ENCODE measurements at places on chromosomes 16 and 17.

GRCh38 chr17:33732116-33732515 lies 439.0 kb upstream of the ASIC2 start:
- DNase-seq: no peak

- no peak for DNase-seq
These were observed 88.7 kb downstream of the VMP1 start for GRCh38 chr17:59796138-59796537.

DNA sequence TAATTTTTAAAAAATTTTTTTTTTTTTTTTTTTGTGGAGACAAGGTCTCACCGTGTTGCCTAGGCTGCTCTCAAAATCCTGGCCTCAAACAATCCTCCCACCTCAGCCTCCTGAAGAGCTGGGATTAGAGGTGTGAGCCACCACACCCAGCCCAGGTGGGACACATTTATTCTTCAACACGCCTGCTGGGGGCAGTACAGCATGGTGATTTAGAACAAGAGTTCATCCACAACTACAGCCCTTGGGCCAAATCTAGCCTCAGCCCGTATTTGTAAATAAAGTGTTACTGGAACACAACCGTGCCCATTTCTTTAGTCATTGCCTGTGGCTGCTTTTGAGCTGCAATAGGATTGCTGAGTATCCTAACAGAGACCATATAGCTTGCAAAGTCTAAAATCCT lies 92.8 kb downstream of the KATNIP start:
- DNase-seq: no peak

DNA sequence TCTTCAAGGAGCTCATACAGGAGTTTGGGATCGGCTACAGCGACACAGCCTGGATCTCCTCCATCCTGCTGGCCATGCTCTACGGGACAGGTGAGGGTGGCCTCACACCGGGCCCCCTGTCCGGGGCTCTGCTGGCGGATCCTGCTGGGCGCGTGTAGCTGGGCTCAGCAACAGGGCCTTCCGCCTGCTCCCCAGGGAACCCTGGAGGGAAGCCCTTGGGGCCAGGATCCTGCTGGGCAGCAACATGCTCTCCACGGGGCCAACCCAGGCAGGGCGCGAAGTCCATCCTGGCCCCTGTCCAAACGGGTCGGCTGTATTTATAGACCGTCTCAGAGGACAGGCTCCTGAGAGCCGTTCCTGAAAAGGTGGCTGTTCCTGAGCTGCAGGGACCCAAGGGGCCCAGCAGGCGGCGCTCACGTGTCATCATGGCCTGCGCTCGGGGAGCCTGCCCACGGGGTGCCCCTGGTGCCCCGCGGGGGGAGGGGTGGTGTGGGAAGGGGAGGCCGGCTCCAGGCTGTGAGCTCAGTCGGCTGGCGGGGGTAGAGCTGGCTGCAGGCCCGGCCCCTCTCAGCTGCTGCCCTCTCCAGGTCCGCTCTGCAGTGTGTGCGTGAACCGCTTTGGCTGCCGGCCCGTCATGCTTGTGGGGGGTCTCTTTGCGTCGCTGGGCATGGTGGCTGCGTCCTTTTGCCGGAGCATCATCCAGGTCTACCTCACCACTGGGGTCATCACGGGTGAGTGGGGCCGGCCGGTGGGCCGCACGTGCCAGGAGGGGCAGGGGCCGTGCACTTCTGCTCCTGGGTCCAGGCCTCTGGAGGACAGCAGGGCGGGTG lies 7.5 kb downstream of the SLC16A3 start:
- no peak for DNase-seq

DNA sequence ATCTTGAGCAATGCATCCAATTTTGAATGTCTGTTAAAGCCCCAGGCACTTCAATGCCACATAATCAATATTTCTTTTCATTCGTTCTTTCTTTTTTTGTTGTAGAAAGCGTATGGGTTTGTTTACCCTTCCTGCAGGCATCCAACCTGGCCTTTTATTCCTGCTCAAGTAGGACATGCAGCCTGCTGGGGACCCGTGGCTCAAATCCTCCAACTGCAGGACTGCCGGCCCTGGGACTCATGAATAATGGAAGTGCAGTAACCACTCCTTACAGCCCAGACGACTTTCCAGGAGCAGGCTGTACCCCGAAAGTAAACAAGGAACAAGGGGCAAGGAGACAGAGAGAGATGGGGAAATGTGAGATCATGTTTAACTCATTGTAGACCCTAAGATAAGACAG lies 126.4 kb downstream of the SALL1 start:
- DNase-seq: no peak

- DNase-seq: no peak
These were observed 10.2 kb upstream of the FBF1 start for GRCh38 chr17:75950855-75951554.

DNA sequence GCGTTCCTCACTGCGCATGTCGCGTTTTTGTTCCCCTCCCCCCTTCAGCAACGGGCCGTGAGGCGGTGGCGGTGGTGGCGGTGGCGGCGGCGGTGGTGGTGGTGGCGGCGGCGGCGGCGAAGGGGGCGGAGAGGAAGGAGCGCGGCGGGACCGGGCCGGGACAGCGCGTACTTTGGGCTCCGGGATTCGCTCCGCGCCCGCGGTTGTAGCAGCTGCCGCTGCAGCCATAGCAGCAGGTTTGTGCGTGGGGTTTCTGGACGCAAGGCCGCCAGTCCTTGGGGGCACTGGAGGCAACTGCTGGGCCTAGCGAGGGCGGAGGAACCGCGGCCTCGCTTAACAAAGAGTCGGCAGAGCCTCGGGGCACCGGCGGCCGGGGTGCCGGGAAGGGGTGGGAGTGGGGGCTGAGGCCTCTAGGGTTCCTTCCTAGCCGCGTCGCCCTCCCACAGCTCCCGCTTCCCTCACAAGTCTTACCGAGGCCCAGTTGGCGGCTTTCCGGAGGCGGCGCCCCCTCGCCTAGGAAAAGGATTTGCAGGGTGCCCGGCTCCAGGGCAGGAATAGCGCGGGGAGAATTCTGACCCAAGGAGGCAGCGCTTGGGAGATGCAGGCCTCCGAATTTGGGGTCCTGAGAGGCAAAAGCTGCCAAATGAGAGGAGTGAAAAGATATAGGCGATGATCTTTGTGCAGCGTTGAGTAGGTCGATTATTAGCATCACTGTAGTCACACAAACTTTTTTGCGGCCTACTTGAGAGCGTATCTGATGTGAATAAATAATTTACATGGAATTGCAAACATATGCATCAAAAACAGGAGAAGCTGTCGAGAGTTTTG lies at the start of gene DDX42:
DDX42 (plus strand) TSS at position 30 of the 828 bp plus-strand sequence. CDS start 12,880 bp downstream, outside the sequence.
- DNase-seq: no peak

GRCh38 chr17:8412089-8412488 lies 14.5 kb upstream of the RNF222 start:
- DNase-seq: no peak

DNA sequence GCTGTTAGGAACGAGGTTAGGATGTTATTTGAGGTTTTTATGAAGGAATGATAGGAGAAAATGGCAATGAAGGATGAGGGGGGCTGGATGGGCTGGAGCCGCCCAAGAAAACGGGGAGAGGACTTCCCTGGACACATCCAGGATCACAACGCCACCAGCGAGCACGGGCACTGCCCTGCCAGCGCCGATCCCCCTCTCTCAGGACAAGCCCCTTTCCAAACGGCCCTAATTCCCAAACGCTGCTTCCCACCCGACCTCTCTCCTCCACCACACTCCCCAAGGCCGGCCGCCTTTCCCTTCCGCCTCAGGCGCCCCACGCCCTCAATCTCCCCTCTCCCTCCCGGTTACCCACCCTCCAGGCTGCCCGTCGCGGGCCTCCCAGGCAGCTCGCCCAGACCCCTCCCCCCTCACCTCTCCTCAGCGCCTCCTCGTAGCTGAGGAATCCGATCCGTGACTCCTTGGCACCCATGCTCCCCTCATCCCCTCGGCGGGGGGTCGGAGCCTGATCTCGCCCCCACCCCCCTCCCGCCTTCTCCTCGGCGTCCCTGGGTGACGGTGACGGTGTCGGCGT lies 377 bp downstream of the USP32 start:
- no peak for DNase-seq

DNA sequence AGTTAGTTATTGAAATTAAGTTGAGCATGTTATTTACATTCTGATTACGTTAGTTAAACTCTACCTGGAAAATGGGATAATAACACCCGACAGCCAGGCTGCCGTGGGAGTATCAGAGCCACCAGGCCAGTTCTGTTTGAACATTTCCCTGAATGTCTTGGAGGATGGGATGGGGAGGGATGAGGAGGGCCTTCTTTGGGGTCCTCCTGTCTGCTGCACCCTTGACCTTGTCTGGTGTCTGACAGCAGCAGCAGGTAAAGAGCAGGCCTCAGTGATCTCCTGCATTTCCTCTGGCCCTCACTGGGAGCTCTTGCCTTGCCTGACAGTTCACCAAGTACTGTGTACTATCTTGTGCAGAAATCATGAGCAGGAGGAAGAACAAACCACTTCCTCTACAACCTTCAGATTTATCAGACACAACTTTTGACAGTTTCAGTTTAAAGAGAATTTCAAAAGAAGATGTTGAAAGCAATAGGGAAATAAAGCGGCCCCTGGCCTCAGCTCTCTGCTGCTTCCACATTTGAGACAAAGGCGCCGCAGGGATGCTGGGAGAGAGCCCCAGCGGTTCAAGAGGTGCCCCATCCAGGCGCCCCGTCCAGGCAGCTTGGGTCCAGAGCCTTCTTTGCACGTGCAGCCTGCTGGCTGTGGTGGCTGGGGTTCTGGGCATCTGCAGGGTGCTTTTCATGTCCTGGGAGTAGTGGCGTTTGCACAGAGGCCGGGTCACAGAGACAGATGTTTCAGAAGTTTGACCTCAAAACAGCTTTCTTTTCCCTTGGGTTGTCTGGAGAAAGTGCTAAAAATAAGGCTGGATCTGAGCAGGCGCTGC lies 25.3 kb downstream of the CMIP start:
- no peak for DNase-seq

- DNase-seq: no peak
These were observed 3.0 kb downstream of the PDZD9 start for GRCh38 chr16:21997697-21998480.

DNA sequence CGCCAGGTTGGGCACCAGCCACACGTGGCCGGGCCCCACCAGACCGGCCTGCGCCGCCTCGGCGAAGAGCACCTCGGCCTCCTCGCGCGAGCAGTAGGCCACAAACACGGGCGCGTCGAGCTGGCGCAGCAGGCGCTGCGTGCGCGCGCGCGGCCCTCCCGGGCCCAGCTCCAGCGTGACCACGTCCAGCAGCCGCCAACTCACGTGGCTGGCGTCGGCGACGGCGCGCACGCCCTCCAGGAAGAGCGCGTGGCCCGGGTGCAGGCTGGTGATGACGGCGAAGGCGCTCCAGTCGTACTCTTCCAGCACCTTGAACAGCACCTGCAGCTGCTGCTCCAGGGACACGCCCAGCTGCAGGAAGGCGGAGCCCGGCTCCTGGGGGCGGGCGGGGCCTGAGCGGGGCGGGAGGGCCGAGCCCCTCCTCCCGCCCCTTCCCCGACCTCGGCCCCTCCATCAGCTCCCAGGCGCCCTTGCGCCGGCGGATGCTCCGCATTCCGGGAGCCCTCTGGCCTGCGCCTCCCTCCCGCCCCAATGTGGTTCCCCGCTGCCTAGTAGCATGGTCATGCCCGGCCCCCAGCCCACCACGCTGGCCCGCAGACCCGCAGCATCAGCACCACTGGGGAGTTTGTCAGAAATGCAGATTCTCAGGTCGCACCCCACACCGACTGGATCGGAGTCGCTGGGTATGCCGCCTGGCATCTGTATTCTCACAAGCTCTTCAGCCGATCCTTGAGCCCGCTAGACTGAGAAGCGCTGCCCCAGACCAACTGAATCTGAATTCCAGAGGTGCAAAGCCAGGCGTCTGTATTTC lies 7.2 kb downstream of the GRIN2C start:
- no peak for DNase-seq

- DNase-seq: no peak
These were observed 30.7 kb upstream of the SLC38A10 start for GRCh38 chr17:81325714-81326358.

GRCh38 chr17:6187836-6188235 lies 117.7 kb downstream of the WSCD1 start:
- peak; percentile 16 for DNase-seq

DNA sequence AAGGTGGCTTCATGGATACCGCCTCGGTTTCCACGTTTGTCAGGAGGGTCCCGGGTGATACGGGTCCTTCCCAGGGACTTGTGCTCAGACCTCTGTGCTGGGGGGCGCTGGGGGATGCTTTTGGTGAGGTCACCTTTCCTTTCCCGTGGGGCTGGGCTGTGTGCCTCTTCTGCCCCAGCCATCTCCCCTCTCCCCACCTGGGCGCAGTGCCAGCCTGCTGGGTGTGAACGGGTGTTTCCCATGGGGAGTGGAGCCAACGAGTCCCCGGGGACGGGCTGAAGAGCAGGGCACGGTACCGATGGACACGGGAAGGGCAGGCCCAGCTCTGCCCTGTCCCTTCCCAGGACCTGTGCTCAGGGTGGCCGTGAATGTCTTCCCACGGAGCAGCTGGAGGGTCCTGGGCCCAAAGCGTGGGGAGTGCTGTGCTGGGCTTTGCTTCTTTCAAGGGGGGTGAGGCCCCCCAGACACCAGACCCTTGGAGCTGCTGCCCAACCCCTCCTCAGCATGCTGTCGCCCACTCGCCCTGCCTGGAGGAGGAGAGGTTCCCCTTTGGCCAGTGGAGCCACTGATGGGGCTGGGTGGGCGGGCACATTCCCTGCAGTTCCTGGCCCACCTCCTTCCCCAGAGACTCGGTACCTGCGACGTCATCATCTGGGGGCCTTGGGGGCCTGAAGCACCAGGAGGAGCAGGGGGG lies 15.5 kb downstream of the TELO2 start:
- no peak for DNase-seq

DNA sequence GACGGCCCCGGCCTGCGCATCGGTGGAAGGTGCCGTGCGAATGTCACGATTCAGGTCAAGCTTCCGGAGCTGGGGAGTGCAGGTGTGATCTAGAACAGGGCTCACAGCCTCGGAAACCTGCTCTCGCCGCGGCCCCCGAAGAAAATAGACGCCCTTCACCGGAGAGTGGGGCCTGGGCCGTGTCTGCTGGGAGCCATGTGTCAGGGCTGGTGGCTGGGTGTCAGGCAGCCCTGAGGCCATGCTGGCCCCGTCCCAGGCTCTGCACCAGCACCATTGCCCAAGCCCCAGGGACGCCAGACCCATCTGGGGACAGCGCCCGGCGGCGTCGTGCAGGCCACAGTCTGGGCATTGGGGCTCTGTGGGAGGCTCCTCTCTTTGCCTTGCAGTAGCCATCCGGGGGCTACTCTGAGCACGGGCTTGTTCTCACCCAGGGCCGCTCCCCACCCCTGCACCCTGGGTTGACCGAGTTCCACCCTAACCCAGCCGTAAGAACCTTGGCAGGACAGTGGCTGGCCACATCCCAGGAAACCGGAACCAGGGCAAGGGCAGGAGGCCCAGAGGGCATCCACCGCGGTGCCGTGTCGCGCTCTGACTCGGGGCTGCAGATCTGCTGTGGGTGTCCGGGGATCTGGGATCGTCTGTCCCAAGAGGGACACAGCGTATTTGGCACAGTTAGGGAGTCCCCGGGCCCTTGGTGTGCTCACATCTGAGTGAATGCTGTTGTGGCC lies 5.3 kb upstream of the NUDT16L1 start:
- DNase-seq: no peak
